AG09319 (cell line): ENCODE measurements at places on chromosomes 1 and 21.

DNA sequence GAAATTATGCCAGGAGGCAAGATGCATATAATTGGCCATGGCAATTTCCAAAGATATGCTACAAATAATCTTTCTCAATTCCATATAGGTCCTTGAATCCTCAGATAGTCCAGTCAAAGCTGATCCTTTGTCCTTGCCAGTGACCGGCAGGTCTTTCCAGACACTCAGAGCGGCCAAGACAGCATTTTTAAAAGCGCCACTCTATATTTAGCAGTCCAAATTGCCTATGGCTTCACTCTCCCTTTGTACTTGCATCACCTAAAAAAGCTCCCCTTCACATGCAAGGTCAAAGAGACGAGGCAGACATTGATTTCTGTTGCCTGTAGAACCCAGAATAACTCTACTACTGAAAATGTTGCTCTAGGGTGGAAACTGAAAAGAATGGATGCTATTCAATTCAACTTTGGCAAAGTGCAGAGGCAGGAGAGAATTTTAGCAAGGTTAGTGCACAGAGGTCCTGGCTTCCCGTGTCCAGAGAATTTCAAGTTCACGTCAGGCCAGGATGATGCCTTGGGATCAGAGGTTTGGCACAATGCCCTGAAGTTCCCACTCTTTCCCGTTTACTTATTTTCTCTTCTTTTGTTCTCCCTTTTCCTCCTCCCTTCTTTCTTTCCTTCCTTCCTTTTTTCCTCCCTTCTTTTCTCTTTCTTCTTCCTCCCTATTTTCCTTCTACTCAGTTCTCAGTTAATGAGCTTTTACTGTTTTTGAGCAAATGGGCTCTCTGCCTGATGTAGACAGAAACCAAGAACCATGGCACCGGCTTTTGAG lies 108.5 kb downstream of the KCNK1 start:
- no peak for DNase-seq

- no peak for DNase-seq
These were observed 186.7 kb downstream of the TOMM20 start for GRCh38 chr1:234942012-234942332.

- DNase-seq = no peak
These were observed 17.9 kb downstream of the TMEM200B start for GRCh38 chr1:29105822-29106221.

- no peak for DNase-seq
These were observed 10.2 kb upstream of the CDC7 start for GRCh38 chr1:91490501-91490900.

DNA sequence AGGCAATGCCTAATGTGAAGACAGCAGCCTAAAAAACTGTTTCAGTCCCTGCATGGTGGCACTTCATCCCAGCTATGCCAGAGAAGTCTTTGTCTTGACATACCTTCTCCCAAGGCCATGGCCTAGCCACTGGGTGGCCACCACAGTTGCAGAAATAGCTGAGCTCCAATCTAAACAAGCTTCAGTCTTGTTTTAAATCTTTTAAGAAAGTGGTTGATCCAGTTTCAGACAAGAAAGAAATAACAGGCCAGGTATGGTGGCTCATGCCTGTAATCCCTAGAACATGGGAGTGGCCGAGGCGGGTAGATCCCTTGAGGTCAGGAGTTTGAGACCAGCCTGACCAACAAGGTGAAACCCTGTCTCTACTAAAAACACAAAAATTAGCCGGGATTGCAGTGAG lies 600.0 kb upstream of the PLXNA2 start:
- DNase-seq = no peak
